ENCODE measurements at places on chromosomes 7 and 10.
A peak's percentile ranks its signal among the peaks of the same experiment; 100 is the strongest.

- no peak for DNase-seq
These were observed 91.3 kb downstream of the PPP1R17 start for GRCh38 chr7:31778296-31778695.

DNA sequence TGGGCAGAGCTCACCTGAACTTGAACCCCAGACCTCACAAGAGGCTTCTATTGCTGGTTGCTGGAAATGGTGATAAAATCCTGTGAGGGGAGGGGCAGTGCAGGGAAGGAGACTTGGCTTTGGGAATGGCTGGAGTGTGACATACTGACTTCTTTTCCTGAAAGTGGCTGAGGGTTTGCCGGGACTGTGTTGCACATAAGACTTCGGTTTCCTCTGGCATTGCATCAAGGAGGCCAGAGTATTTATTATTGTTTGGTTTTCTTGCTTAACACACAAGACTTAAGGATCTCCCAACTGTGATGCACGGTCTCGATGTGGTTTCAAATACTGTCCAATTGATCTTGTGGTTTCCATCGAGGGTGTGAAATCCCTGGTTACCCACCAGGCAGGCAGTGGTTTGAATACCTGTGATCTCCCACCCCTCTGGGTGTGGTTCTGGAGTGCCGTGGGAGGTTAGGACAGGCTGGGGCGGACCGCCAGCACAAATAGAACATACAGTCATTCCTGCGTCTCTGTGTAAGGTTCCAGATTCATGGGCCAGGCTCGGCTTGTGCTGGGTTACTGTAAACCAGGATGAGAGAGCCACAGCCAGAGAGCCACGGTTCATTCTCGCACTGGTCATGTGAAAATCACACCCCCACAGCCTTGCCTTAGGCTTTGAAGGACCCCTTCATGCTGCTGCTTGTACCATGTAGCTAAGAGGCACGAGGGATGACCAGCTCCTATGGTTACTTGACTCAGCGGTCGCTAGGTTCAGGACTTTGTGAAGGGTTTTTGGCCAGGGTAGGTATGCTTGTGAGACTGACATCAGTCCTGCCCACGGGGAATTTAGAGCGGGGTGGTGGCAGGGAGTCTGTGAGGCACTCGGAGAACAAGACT is 39.2 kb downstream of the WBP1L start:
- peak; percentile 63 for DNase-seq

DNA sequence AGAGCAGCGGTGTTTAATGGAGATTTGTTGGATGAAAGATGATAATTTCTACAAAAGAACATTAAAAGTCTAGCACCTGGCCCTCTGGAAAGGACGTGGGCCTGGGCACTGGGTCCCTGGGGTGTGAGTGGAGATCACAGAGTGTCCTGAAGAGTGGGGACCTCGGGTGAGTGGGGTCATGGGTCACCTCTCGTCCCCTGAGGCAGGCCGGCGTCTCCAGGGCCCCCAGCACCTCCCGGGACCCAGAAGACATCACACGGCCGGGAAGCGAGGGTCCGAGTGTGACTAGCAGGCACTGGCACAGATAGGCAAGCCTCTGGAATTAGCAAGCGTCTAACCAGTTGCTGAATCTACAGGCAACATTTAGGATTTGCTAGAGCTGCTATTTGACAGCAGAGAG is 257.2 kb downstream of the MAD1L1 start:
- DNase-seq = no peak

DNA sequence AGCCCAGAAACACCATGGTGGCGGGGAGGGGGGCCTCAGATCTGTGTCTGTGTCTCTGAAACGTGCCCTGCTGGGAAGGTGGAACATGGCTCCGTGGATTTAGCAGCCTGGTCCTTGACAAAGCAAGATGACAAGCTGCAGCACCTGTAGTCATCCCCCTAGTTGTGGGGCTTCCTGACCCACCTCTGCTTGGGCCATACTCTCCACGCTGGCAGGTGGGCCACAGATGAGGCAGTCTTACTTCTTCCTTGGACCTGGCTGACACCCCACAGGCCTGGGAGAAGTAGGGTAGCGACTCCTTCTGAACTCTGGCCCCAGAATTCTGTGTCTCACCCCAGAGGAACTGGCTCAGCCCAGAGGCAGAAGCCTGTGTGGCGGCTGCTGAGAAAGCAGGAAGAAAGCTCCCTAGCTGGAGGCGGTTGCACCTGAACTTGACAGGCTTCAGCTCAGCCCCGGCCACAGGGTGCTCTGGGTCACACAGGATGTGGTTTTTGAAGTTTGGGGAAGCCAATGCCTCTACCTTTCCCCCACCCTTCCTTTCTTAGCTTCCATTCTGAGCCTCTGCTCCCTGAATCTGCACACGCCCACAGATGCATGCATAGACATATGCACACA is 113.9 kb downstream of the ABLIM1 start:
- no peak for DNase-seq

DNA sequence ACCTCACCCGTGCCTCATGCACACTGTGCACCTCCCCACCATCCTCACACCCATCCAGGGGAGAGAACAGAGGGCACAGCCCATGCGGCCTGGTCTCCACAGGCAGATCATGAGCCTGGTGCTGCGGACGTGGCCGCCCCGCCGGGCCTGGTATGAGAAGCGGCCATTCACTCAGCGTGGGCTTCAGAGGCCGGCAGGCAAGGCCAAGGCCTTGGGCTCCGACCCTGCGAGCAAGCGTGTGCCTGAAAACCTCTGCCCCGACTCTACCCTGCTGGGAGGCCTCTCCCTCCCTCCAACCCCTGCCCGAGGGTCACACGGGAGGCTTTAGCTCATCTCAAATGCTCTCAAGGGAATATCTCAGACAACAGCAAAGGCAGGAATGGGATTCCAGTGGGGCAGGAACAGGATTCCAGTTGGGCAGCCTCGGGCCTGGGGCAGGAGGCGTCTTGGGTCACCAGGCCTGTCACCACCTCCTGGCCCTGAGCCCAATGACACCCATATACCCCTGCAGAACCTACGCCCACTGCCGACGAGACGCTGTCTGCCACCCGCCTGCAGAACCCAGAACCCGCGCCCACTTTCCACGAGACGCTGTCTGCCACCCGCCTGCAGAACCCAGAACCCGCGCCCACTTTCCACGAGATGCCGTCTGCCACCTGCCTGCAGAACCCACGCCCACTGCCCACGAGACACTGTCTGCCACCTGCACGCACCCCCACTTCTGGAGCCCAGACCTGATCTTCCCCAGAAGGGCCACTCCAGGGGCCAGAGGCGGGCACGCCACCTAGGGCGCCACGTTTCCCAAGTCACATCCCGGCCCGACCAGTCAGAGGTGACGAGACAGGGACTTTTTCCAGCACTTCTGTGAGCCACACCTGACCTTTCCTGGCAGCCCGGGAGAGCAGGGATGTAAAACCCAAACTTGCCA is 38.9 kb downstream of the ADAP1 start:
- no peak for DNase-seq

GRCh38 chr7:5620459-5620881 is 161.0 kb downstream of the RNF216 start:
- no peak for DNase-seq

Measured in hepatic stellate cell (primary cell).